ENCODE measurements at places on chromosomes 4 and X.

DNA sequence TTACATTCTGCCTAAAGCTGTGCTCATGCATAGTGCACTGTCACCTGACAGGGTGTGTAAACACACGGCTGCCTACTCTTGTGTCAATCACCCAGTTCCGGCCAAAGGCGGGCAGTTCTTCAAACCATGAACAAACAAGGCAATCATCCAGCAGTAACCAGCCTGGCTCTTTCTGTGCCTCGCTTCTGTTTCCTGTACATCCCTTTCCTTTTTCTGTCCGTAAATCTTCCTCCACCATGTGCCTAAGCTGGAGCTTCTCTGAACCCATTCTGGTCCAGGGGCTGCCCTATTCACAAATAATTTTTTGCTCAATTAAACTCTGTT lies 60.8 kb upstream of the CBR4 start:
- DNase-seq, result no peak

GRCh38 chr4:37830640-37831039 lies 4.2 kb downstream of the PGM2 start:
- no peak for DNase-seq

DNA sequence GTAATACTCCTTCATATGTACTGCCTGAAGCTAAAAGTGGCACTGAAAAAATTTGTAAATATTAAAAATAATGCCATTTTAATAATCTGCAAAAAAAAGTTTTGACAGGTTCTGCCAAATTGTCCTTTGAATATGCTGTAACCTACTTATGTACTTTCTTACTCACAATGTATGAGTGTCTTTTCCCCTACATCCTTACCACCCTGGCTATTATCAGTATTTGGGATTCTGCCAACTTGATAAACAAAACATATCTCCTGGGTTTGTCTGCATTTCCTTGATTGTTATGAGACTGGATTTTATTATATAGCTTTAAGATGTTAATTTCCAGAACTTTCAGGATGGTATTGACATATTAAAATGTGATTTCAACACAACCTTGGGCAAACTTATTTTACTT lies 187.9 kb downstream of the CHM start:
- DNase-seq, result no peak

DNA sequence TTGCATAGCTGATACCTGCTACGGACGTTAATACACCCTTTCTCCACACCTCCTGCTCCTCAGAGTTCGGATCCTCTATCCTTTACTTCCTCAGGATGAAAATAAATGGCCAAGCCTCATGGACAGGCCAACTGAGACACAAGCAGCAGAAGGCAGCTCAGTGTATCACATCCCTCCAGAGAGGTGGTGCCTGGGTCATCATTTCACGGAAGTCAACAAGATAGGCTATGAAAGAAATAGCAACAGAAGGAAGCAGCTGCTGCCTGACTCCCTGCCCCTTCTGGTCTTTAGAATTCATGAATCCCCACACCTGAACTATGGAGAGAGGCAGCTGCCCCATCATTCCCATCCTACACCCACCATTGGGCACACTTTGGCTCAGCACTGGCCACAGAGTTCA lies 267.1 kb upstream of the ETNPPL start:
- no peak for DNase-seq

- DNase-seq, result no peak
These were observed 122.0 kb upstream of the PUDP start for GRCh38 chrX:7269991-7270390.

DNA sequence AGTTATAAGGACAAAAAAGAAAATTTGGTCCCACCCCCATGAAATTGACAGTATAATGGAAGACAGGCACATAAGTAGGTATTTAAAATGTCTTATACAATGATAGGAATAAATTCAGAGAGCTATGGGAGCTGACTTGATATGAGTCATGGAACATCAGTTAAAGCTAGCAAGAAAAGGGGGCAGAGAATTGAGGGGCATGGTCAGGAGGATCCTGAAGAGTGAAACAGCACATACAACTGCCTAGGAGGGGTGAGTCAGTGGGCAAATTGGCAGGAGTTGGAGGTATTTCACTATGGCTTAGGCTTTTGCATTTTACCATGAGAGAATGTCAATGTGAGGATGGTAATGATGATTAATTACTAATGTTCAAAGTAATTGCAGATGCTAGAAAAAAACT lies 95.4 kb upstream of the BANK1 start:
- DNase-seq, result no peak

- DNase-seq, result no peak
These were observed 174.3 kb downstream of the GPM6A start for GRCh38 chr4:175637762-175638161.

DNA sequence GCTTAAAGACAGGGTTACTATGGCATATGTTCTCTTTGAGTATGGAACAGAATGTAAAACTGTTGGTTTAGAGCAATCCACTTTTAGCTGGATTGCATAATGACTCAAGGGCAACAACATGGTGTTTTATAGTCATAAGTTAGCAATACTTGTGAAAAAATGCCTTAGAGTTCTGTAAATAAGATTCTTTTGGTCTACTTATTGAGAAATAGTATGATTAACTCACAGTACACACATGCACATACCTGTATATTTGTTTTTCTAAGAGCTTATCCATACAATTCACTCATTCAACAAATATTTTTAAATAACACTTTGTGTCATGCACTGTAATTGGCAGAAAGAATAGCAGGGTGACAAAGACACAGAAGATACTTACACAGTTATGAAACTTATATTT lies 1415.5 kb downstream of the PCDH7 start:
- DNase-seq, result no peak

GRCh38 chrX:150844016-150844415 lies 54.5 kb downstream of the CD99L2 start:
- DNase-seq, result no peak

- DNase-seq, result peak; percentile 47
These were observed 41.6 kb upstream of the STIM2 start for GRCh38 chr4:26819026-26819425.

DNA sequence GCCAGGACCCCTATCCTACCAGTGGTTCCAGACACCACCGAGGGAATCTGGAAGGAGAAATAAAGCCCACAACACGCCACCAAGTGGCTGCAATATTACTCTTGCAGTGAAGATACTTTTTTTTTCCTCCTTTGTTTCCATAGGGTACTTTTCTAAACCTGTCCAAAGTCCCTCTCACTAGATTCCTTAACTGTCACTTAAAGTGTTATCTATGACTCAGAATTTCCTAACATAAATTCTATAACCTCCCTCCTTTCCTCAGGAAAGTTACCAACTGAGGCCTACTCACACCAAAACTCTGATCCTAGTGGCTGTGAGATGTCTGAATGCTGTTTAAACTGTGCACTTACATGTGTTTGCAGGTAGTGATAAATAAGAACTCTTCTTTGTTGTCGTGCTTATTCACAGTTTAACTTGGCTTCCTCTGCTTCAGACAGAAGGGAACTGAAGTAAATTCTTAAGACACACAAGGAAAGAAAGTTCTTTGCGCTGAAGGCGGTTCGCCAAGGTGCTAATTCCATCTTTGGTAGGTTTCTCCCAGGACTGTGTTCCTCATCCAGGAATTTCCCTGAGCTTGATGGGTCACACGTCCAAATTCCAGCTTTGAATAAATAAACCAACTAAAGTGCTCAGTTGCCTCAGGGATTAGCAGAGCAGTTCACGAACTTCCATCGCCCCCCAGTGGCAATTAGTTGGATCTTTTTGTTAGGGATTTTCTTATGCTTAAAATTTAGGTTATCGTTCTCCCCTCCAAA lies 10.7 kb upstream of the HCCS start:
- DNase-seq, result no peak

GRCh38 chr4:82623121-82623683 lies 61.4 kb upstream of the TMEM150C start:
- DNase-seq, result no peak
